ENCODE measurements at places on chromosomes 13 and 19.

- DNase-seq: peak; percentile 23
These were observed 95.3 kb upstream of the TNFSF11 start for GRCh38 chr13:42478531-42479156.

DNA sequence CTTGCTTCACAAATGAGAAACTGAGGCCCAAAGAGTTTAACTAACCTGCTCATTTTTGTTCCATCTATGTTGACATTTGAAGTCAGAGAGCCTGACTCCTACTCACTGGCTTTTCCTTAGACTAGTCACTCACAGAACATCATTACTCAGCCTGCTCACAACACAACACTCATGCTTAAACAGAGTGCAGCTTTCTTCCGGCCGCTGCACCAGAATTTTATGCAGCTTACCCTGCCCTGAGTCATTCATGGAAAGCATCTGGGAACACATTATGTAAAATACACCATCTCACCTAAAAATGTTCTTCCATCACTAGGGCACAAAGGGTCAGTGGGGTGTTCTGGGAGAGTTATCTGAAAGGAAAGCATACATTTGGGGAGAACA lies 303.4 kb downstream of the SPRY2 start:
- no peak for DNase-seq

DNA sequence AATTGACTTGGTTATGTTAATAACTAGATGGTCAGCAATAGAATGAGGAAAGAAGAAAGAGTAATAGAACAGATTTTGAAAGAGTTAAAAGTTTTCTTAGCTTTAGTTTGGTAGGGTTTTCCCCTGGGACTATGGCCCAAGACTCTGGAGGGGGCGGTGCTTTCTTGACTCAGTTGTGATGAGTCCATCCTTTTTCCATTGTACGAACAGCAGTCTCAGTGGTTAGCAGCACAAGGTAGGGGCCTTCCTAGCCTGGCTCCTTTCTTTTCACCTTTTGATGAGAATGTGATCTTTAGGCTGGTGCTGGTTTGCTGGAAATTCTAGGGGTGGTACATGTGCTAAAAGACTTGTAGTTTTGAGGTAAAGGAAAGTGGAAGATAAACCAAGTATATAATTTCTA lies 38.8 kb downstream of the ZNF506 start:
- DNase-seq: no peak

GRCh38 chr13:21395953-21396352 lies 63.1 kb downstream of the ZDHHC20 start:
- DNase-seq: peak; percentile 18

DNA sequence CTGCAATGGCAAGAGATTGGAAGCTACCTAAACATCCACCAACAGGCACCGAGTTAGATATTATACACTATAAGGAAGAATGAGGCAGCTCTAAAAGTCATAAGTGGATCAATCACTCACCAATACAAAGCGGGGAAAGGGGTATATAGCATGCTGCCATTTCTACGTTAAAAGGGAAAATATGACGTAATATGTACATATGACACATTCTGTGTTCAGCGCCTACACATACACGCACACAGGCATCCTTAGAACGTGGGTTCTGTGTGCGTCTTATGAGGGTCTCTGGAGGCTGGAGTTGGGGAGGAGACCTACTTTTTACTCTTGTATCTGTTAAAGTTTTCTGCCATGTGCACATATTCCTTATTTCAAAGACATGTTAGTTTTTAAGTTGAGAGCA lies 5.9 kb downstream of the IL17D start:
- no peak for DNase-seq

- DNase-seq: peak; percentile 58
These were observed 5.3 kb downstream of the POLR2E start for GRCh38 chr19:1089891-1090290.
